Foreskin keratinocyte (primary cell): ENCODE measurements at places on chromosomes 3 and 15.

DNA sequence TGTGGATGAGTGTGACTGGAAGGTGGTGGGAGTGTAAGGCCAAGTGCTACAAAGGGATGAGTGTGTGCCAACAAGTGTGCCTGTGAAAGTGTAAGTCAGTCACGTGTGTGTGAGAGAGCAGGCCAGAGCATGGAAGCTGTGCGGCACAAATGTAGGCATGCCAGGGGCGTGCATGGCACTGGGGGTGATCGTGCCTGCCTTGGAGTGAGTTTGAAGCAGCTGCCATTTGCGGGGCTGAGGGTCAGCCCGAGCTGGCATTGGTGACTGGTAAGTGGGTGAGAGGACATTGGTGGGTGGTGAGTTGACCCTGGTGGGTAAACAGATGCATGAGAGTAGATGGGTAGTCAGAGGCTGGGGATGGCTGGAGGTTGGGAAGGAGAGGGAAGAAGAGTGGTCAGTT is 24.5 kb downstream of the CD276 start:
- no peak for DNase-seq

DNA sequence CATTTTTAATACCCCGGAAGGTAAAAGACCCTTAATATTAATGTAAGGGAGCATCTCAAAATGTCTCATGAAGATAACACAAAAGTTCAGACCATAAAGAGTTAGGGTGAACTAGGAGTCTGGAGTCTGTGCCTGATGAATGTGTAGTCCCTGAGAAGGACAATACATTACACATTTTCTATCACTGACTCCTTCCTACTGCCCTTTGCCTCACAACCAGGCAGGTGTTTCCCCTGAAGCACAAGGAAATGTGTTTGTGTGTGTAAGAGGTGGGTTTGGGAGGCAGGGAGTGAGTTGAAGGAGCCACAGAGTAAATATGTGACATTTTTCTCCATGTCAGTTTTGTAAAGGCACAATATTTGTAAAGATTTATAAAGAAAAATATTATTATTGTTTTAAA is 59.1 kb downstream of the SSR3 start:
- DNase-seq: no peak

DNA sequence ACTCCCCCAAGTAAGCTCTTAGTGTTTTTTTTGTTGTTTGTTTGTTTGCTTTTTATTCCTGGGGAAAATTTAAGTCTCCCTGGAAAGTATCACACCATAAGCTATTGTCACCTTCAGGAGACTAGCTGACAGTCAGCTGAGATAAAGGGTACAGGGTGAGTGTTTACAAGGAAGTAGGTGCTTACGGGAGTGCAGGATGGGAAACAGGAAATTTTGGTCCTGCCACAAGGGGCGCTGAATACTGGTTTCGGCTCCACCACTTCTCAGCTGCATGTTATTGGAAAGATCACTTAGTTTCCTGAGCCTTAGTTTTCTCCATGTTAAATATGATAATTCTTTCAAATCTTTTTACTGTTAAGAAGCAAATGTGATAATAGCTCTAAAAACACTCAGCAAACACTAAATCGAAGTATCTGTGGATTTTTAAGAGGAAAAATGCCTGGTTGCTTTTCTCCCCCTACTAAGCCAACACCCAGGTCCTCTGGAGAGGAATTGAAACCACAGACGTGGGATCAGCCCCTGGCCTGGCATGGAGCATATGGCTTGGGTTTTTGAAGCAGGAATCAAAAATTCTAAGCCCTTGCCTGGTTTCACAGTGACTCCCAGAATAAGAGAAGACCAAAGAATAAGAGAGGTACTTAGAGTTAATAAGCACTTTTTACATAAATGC is 90.7 kb downstream of the SCN11A start:
- peak; percentile 8 for DNase-seq

GRCh38 chr3:127484601-127485388 is 105.7 kb downstream of the TPRA1 start:
- DNase-seq: no peak

DNA sequence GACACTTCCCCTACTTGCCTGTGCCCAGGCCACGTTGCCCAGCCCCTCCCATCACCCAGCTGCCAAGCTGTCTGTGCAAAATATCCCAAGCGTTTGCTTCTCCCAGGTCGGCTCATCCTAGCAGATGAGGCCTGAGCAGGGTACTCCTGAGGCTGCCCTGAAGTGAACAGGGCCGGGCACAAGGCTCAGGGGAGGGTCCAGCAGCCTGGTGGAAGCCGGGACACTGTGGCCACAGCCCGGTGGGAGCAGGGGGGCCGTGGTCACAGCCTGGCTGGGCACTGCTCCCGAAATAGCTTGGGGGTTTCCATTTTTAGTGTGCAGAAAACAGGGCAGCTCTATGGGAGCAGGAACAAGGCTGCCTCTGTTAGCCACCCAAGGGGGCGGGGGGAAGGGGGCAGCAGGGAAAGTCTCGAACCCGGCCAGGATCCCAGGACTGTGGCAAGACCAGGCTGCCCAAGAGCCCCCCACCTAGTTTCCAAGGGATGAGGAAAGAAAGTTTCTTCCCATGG is 3.4 kb downstream of the PLXNB1 start:
- DNase-seq: no peak

GRCh38 chr15:73838831-73839426 is 34.4 kb upstream of the TBC1D21 start:
- DNase-seq: no peak

DNA sequence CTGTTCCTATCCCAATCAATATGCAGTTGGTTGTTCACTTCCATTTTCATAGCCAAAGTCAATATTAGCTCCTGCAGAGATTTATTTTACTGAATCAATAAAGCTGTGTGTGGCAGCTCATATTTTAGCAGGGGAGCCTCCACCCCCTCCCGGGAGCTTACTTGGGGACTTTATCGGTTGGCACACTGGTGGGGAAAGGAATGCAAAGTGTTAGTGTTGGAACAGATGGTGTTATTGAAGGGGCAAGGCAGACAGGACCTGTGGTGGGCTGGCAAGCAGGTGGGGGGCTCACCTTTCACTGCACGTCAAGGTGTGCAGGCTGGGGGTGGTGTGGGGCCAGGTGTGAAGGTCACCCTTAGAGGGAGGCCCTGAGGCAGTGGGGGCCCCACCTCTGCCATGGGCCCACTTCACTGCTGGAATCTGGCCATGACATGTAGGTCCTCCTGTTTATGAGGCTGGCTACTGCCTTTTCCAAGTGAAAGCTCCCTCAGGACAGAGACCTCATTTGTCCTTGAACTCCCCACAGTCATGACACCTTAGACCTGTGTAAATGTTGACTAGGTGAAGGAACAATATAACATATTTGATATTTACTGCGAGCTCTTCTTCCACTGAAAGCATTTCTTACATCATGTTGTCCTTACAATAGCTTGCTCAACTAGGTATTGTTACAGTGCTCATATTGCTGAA is 44.0 kb upstream of the SEC22A start:
- no peak for DNase-seq

DNA sequence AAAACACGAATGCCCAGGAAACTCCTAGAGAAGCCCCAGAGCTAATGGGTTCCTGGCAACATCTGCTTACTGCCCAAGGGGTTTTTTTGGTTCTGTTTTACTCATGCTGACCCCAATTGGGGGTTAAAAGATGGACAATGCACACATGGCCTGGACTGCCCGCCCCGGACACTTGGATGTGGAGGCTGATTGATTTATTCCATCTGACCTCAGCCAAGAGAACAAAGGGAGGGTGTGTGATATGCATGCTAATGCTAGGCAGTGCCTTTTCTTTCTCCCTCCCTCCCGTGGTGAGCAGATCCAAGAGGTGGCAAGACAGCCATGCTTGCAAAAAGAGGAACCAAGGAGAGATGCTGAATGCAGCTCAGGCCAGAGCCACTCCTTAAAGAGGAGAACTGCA is 3.3 kb upstream of the LRTM1 start:
- no peak for DNase-seq

GRCh38 chr3:50749822-50750221 is 75.1 kb downstream of the DOCK3 start:
- DNase-seq: no peak

DNA sequence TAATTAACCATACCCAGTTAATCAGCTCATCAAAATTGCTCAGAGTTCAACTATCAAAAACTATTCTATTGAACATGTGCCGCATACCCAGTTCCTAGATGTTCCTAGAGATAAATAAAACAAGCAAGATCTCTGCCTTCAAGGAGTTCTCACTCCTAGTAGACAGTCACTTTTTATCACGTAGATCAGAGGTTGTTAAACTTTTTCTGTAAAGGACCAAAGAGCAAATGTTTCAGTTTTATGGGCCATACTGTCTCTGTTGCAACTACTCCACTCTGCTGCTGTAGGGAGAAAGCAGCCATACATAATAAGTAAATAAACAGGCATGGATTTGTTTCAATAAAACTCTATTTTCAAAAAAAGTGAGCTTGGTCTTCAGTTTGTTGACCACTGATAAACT is 7.9 kb downstream of the FBN1 start:
- DNase-seq: no peak

- DNase-seq: no peak
These were observed 94.7 kb downstream of the LINGO1 start for GRCh38 chr15:77538027-77538451.

GRCh38 chr15:100994597-100995446 is 75.7 kb downstream of the LRRK1 start:
- DNase-seq: no peak

GRCh38 chr3:31294430-31295149 is 238.1 kb upstream of the STT3B start:
- no peak for DNase-seq

- DNase-seq: no peak
These were observed 39.9 kb downstream of the PPCDC start for GRCh38 chr15:75063338-75063737.

DNA sequence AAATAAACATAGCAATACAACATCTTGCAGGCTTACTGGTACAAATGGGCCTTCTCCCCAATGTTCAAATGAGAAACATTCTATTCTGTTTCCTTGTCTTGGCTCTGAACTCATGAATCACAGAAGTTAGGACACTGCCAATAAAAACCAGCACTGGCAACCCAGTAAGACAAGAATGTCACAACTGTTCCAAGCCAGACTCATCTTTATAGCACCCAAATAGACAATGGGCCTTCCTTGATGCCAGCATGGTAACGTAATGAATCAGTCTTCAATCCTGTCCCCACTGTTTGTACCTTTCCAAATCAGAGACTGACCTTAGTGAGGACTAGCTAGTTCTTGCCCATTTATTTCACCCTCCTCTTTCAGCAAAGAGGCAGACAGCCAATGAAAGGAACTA is 14.1 kb upstream of the RPS17 start:
- DNase-seq: no peak

DNA sequence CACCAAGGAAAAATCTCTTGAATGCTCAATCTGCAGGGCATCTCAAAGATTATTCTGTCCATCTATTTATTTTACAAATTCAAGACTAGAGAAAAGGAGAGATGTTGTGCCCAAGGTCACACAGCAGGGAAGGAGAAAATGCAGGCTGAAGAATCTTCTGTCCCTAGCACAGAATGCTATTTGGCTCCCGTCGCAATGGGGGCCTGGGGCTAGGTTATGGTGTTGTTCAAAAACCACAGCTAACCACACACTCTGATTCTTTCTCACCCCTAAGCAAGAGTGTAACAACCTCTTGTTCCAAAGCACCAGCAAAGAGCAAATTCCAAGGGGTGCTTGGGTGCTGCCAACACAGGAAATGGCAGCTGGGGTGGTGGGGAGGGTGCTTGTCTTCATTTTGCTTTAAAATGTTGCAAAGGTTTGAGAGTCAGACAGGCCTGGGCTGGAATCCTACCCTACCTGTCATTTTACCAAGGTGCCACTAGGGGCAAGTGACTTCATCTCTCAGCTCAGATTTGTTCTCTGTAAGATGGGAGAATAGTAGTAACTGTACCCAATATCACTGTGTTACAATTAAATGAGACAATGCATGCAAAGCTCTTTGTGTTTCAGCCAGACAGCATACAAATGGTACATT is 112.5 kb downstream of the ADAMTS9 start:
- peak; percentile 5 for DNase-seq

DNA sequence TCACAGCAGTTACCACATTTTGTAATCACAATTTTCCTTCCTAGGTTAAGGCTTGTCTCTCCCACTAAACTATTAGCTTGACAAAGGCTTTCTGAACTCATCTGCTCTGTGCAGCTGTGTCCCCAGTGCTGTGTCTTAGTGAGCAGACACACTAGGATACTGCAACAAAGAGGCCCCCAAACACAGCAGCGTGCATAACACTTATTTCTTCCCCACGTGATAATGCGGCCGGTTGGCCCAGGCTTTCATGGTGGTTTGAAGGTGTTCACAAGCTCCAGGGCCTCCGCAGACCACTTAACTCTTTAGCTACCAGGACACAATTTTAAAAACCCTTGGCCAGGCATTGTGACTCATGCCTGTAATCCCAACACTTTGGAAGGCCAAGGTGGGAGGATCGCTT is 2.2 kb upstream of the HDAC11 start:
- no peak for DNase-seq

- no peak for DNase-seq
These were observed 75.9 kb downstream of the UACA start for GRCh38 chr15:70687482-70687881.

DNA sequence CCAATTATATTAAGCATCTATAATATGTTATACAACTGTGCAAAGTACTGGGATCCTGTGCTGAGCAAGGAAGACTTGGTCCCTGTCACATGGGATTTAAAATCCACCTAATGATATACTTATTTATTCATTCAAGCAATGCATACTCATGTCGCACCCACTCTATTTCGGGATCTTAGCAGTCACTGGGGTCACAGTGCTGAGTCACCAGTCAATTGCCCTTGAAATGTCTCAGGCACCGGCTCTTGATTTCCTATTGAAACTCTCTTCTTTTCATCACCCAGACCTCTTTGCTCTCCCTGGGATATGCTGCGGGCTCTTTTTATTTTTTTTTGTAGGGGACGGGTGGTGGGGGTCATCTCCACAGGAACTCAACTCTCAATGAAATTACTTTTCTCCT is 194.5 kb upstream of the GAP43 start:
- DNase-seq: no peak

GRCh38 chr3:34357461-34357860 is 559.0 kb downstream of the PDCD6IP start:
- no peak for DNase-seq

GRCh38 chr3:142968319-142969025 is 5.0 kb upstream of the PAQR9 start:
- no peak for DNase-seq

DNA sequence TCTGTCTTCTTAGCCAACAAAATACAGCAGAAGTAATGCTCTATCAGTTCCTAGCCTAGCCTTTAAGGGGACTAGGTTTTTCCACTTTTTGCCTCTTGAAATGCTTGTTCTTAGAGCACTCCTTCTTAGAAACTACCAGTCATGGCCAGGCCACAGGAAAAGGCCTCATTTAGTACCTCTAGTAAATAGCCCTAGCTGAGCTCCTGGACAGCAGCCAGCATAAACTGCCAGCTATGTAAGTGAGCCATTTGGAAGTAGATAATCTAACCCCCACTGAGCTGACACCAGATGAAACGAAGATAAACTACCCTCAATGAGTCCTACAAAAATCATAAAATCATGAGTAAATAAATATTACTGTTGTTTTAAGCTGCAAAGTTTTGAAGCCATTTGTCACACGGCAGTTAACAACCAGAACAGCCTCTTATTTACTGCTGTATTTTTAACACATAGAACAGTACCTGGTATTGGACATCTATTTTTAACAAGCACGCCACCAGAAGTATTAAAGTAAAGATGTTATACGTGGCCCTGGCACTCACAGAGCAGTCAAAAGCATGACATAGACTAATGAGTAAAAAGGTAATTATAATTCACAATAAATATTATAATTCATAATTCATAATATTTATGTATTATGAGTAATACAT is 12.0 kb downstream of the TBC1D5 start:
- no peak for DNase-seq
